NCI-H1092 (cell line): ENCODE measurements at places on chromosomes 3 and 15.

DNA sequence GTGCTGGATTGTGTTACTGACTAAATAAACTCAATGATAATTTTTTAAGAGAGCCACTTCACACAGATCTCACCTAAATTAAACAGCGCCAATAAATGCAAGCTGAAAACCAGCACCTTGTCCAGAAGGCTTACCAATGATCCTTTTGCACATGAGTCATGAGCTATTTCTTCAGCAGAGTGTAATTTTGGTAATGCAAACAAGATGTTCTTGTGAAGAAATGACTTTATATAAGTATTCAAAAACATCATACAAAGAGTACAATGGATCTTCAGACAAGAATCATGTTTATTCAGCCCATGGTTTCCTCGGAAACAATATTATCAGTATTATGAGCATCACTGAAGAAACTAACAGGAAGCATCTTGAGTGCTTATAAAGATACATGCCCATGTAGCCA lies 263.8 kb upstream of the UBE2E2 start:
- DNase-seq: no peak

- peak; percentile 54 for DNase-seq
These were observed 20.0 kb upstream of the CRABP1 start for GRCh38 chr15:78320183-78320582.

DNA sequence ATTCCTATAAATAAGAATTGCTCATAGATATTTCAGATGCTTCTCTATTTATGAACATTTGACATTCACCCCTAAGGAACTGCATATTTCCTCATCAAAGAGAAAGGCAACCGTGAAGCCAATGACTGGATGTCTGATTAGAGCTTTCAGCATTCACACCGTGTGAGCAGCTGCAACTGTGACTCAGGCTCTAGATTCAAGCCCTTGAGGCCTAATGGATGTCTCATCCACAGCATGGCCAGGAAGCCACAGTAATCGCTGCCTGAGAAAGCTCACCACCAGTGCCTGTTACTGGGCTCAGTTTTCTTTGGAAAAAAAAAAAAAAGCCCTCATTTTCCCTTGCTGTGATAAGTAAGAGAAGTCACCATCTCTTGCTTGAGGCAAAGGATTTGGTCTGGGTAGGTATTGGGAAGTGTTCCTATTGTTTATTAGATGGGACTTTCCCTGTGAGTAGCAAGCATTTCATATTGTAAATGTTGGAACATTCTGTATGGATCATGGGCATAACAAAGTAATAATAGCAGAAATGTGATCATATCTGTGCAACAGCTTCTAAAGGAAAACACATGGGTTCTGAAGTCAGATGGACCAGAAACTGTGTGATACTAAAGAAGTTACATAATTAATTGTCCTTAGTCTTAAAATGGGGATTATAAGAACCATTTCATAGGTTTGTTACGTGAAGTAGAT lies 783.7 kb downstream of the AGBL1 start:
- no peak for DNase-seq

GRCh38 chr3:43343185-43343584 lies 56.8 kb downstream of the SNRK start:
- no peak for DNase-seq

- DNase-seq: peak; percentile 19
These were observed 159.7 kb downstream of the POLR2M start for GRCh38 chr15:57866149-57866736.

DNA sequence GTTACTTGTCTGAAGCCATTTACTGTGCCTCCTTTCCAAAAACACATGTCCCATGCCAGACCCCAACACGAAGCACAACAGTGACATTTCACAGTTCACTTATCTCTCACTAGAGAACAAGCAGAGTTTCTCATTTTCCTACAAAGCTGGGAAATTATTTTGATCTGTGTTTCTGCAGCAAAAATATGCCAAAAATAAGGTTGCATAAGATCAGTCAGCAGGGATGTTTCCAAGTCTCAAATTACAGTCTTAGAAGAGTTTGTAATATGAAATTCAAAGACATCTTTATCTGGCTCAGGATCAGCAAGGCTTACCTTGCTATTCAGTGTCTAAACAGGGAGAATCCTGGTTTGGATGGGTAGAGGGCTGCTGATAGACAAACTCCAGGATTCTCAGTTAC lies 75.5 kb downstream of the GJD2 start:
- no peak for DNase-seq

DNA sequence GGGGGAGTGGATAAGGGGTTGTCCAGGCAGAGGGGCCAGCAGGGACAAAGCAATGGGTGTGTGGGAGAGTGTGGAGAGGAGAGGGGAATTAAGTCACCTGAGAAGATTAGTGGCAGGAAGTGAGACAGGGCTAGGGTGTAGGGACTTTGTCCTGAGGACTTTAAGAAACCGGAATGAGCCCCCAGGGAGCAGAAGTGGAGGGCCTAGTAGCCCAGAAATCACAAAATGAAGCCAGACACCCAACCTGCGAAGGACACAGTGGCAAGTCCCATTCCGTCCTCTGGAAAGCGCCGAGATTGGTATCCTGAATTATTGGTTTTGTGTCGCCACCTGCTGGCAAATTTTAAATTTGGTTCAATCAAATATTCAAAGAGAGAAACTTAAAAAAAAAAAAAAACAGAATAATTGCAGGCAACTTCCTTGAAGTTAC lies 78.0 kb upstream of the SLC25A36 start:
- DNase-seq: peak; percentile 60

DNA sequence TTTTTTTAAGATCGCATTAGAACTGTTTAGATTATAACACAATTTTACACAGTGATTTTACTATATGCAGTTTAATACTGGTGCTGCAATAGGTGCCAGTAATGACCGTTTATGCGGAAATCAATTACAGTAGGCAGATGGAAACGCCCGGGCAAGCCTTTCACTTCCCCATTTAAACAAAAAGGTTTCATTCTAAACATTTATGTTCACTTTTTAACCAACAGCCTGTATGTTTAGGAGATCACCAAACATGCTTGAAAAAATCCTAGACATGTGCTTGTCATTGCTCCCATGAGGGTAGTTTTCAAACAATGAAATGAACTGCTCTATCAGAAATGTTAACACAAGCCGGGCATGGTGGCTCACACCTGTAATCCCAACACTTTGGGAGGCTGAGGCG lies 2.7 kb downstream of the BNIP2 start:
- no peak for DNase-seq
